ENCODE measurements at places on chromosomes 4 and X.

- DNase-seq: no peak
These were observed 9.0 kb upstream of the NSG1 start for GRCh38 chr4:4377732-4378460.

DNA sequence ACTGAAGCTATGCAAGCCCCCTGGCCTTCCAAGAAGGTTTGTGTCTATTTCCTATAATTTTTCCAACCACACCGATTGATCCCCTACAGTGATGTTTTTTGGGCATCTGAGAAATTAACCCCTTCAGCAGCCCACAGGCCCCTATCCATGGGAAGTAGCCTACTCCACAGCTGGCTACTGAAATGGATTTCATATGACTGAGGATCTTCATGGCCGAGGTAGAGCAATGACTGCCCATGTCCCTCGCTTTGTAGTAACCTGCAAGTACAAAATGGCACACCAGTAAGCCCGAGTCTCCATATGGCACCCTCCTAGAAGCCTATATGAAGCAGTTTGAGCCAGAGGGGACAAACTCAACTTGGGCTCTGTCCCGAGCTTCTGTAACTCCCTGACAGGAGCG, 36.8 kb downstream of the MAP9 start:
- DNase-seq: no peak

GRCh38 chrX:102042372-102043325, 82.8 kb upstream of the TCEAL2 start:
- no peak for DNase-seq

- no peak for DNase-seq
These were observed 47.7 kb downstream of the RPS6KA3 start for GRCh38 chrX:20218836-20219505.

DNA sequence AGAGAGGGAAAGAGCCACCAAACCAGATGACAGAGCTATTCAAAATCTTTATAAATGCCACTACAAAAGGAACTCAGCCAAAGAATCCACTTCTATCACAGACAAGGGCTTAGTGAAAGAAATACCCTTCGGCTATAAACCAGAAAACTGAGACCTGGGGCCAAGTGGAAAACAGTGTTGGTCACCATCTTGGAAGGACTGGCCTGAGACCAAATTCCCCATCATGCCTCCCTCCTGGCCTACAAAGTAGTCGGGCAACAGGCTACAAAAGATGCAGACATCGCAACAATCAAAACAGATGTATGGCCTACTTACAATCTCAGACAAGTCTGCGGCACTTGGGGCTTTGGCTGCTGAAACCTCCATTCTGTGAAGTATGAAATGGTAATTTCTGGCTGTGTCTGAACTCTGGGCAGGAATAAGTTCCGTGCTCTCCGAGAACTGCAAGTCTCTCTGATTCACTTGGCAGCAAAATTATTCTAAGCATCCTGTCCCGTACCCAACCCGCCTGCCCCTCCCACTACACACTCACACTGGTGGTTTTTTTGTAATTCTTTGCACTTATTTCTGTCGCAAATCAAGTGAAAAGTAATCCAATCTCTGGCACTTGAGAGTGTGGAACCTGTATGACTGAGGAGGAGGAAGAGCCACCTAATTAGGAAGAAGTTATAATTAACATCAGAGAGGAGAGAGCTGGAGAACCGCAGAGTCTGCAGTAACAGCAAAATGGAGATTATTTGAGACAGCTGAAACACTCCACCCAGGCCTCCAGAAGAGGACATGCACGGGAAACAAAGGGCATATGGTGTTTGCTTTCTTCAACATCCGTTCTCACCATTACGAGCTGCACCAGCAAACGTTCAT, 87.8 kb downstream of the SH3KBP1 start:
- peak; percentile 31 for DNase-seq

GRCh38 chr4:103092245-103092644, 7.4 kb downstream of the BDH2 start:
- no peak for DNase-seq

DNA sequence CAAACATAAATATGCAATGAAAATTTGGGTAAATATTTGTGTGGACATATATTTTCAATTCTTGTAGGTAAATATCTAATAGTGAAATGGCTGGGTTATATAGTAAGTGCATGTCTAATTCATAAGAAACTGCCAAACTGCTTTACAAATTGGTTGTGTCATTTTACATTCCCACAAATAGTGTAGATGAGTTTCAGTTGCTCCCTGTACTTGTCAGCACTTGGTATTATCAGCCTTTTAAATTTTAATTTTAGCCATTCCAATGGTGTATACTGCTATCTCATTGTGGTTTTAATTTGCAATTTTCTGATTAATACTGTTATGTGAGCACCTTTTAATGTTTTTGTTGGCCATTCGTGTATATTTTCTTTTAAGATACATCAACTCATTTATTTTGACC, 23.1 kb upstream of the GABRE start:
- DNase-seq: no peak

DNA sequence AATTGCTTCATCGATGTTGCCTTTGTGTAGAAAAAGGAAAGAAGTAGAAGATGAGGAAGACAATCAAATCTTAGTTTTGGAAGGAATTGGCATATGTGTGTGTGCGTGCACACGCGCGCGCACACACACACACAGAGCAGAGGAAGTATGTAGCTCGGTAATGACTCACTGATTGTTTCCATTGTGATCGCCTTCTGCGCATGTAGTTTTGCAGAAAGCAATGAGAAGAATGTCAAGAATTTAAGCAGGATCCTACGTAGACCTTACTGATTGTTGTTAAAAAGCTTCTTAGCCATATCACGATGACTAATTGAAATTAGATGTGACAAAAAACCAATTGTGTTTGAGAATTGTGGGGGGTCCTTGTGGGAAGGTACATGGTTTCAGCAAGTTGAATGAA, 12.8 kb upstream of the LIMCH1 start:
- DNase-seq: no peak

GRCh38 chr4:84894621-84895020, 71.9 kb downstream of the WDFY3 start:
- DNase-seq: no peak

DNA sequence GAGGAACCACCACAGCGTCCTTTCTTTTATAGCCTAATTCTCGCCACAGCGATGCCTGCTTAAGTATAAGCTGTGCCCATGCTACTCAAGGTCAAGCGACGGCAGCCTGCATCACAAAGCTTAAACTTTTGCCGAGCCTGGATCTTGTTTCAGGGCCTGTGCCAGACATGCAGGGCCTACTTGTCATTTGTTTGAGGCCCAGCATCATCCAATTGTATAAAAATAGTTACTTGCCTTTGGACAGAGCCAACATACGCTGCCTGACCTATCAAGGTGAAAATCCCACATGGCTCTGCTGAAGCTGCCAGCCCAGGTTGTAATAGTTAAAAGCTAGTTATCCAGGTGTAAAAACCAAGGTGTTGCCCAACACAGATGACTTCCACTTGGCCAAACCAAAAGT, 107.1 kb downstream of the TMEM131L start:
- DNase-seq: no peak

DNA sequence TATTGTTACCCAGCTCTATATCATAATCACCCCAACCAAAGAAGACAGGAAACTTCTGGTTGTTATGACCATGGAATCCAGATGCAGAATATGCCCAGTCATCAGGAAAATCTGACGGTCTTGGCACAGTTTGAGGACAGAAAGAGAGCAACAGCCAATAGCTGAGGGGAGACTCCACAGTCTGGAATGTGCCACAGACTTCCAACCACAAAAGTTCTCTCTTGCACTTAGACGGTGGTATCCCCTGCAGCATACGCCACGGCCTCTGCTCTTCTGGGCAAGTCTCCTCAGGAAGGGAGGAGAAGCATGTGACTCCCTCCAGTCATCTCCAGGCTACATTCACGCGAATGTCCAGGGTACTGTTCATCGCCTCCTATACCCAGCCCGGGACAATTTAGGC, 18.4 kb downstream of the ZNF827 start:
- no peak for DNase-seq

- peak; percentile 47 for DNase-seq
These were observed 31.2 kb downstream of the PHEX start for GRCh38 chrX:22063284-22063683.

DNA sequence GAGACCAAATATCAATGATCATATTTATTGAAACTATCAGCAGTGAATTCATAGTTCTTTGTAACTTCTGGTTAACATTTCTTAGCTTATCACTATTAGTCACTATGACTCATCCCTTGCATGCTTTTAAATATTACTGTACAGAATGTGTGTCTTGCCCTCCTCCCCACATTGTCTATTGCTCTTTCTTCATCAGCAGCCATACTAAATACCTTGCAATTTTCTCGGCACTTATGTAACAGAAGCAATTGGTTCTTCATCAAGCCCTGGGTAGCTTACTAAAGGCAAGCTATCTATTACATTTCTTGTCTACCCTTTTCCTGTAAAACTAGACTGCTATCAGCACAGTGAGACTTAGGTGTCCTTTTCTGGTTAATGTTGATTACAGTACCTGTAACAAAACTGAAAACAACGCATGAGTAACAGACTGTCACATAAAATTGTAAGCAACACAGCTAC, 8.2 kb downstream of the KLHL4 start:
- no peak for DNase-seq

- DNase-seq: no peak
These were observed 20.9 kb downstream of the RGS12 start for GRCh38 chr4:3313556-3314228.

Data from activated CD4-positive, alpha-beta T cell treated with anti-CD3 and anti-CD28 coated beads, Interleukin-2, amount 50 U/mL, for 48 hours (primary cell).